ENCODE measurements at places on chromosomes 3 and 15. TPM values are rescaled to one million over a fixed set of nuclear protein-coding genes. Genes with fewer than 3 reads are reported as not detected.

GOLGA6L10 gene
- 0.35 TPM for total RNA-seq

SNX33 gene
- total RNA-seq: 20.5 TPM

CYP1A2 gene
- total RNA-seq: not detected

HTR3E gene
- total RNA-seq: not detected

MEIS2 gene
- 24.3 TPM for total RNA-seq

SV2B gene
- 0.24 TPM for total RNA-seq

PPARG gene
- 17.9 TPM for total RNA-seq

ARGFX gene
- total RNA-seq: not detected

GPR149 gene
- not detected for total RNA-seq

ZNF717 gene
- total RNA-seq: 4.3 TPM

CCDC9B gene
- total RNA-seq: 31.8 TPM

SPINT1 gene
- 6.5 TPM for total RNA-seq

RBPMS2 gene
- total RNA-seq: 84.2 TPM
